HFFc6 (cell line): ENCODE measurements at places on chromosomes 12 and 14. TPM values are rescaled to one million over a fixed set of nuclear protein-coding genes. Genes with fewer than 3 reads are reported as not detected.

- peaks cover 11% of the 10 kb centered on the region for H3K4me1 ChIP-seq
- no peak overlapping the region for H3K4me3 ChIP-seq
- H3K27ac ChIP-seq = no peak overlapping the region
- no peaks in the 10 kb centered on the region for H3K36me3 ChIP-seq
- no peak for DNase-seq
- no peaks in the 10 kb centered on the region for H3K27me3 ChIP-seq
Measured at GRCh38 chr12:67761566-67761965, 113.0 kb downstream of the DYRK2 start.

Gene ANKRD33
- not detected in 3 replicates for total RNA-seq

DNA sequence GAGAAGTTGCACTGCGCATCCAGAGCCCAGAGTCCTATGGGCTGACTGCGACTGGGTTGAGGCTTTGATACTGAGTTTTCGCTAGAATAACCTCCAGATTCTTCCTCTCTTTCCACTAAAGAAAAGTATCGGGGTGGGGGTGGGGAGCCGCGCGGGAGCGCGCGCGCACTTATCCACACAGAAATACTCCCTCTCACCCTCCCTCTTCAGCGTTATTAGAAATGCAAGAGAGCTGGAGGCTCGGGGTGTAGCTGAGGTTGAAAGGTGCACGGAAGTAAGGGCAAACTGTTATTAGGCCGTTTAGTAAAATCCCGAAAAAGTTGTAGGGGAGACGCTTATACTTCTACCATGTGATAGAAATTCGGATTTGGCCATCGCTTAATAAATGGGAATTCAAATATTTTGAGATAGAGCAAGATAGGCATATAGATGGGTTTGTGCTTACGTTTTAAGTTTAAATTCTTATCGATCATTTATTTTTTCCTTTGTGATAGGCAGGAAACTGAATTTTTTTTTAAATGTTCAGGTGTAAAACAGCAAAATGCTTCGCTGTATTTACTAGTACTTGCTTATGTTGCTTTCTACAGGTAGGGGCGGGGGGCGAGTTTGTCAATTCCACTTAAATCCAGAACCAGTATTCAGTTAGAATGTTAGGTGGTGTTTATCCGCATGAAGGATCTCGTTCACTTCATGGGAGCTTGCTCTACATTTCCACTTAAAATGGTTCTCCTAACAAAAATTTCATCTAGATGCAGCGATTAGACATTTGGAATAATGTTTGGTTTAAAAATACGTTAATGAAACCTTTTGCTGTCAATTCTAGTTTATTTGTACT is 1.1 kb downstream of the ARHGAP5 start:
- peaks cover 65% of the 10 kb centered on the region for H3K4me1 ChIP-seq
- H3K27ac ChIP-seq = peak overlapping the region; percentile 98
- H3K4me3 ChIP-seq = peak overlapping the region; percentile 95
- peak; percentile 9 for DNase-seq
- peaks cover 26% of the 10 kb centered on the region for H3K36me3 ChIP-seq

DNA sequence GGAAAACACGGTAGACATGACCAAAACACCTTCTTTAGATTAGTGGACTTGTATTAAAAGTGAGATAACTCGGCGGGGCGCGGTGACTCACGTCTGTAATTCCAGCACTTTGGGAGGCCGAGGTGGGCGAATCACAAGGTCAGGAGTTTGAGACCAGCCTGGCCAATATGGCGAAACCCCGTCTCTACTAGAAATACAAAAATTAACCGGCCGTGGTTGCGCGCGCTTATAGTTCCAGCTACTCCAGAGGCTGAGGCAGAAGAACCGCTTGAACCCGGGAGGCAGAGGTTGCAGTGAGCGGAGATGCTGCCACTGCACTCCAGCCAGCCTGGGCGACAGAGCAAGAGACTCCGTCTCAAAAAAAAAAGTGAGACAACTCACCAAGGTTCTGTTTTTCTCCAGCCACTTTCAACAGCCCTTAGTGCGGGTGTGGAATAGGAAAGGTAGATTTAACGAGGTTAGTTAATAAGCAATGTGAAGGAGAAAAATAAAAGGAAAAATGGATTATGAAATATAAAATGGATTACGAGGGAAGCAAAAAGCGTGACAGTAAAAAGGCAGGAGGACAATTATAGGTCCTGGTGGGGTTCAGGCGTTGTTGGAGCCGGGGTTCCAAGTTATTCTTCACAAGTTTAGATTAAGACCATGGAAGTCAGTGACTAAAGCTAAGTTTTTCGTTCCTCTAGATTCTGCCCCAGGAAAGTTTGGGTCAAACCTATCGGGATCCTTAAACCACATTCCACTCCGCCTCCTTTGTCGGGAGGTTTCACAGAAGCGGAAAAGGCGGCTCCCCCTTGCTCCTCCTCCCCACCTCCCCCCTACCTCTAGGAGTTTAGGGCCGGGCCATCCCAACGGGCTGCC is 534 bp downstream of the PPP2R3C start:
- peaks cover 40% of the 10 kb centered on the region for H3K4me1 ChIP-seq
- peak overlapping the region; percentile 95 for H3K4me3 ChIP-seq
- peaks cover 9% of the 10 kb centered on the region for H3K27me3 ChIP-seq
- H3K36me3 ChIP-seq = peaks cover 24% of the 10 kb centered on the region
- no peak for DNase-seq
